Activated CD4-positive, CD25-positive, alpha-beta regulatory T cell treated with anti-CD3 and anti-CD28 coated beads, Interleukin-2, amount 50 U/mL, for 16 hours (primary cell): ENCODE measurements at places on chromosomes 11 and 22.

GRCh38 chr11:10041748-10042446 lies 252.1 kb downstream of the SBF2 start:
- no peak for DNase-seq

DNA sequence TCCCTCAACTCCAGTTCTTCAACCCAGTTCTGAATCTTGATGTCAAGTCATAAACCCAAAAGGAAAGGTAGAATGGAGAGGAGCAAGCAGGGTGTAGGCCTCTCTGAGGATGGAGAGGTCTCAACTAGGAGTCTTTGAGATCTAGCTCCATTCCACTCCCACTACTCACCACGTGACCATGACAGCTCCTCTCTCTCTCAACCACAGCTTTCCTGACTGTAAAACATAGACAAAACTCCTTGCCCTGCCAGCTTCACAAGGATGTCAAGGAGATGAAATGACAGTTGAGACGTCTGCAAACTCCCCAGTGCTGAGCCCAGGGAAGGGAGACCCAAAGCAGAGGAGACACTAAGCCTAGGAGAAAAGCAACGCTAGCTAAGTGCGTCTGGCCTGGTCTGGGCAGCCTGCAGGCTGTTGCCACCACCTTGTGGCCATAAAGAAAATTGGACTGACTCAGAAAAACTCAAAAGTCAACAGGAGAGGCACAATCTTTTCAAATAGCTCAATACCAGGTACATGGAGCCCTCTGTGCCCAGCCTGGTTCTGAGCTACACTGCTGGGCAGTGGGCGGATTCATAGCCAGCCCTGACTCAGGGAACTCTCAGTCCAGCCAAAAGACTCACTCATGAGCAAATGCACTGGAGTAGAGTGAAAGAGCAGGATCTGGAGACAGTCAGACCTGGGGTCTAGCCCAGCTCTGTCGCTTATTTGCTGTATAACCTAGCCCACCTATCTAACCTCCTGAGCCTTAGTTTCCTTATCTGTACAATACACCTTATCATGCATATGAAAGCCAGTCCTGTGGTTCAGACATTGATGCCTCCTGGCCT lies 3.4 kb downstream of the CLPB start:
- no peak for DNase-seq

DNA sequence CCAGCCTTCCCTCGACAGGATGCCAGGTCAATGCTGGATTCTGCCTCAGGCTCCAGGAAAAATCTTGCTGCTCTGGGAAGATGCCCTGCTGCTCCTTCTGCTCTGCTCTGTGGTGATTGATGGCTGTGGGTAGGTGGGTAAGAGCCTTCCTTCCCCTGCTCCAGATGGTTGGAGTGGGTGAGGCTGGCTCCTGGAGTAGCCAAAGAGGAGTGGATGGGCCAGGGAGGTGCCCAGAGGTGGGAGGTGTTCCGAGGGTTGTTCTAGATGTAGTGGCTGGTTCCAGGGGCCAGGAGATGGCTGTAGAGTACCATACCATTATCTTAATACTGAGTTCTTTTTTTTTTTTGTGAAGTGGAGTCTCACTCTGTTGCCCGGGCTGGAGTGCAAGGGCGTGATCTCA lies 99.6 kb upstream of the THY1 start:
- DNase-seq = no peak

GRCh38 chr22:28250036-28250695 lies 331.1 kb upstream of the PITPNB start:
- DNase-seq = no peak

DNA sequence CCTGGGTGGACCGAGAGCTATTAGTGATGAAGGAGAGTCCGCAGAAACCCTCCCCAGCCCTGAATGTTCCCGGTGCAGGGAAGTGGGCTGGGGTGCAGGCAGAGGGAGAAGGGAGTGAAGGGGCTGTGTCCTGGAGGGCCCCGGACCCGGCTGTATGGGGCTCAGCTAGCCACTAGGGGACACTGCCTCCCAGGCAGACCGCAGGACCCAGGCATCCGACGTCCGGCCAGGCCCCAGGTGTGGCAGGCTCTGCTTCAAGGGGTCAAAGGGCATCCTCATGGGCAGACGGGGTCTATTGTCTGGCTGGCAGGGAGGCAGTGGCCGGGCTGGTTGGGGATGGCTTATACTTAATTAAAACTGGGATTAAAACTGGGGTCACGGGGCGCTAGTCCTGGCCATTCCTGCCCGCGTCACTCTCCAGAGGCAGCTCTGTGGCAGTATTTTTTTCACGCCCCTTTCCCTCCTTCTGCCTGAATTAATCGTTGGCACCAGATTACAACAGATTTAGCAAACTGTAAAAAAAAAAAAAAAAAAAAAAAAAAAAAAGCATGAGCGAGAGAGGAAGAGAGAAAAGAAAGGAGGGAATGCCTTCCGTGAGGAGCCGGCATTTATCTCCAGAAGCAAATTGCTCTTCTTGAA lies 5.1 kb downstream of the FLRT1 start:
- DNase-seq = no peak

GRCh38 chr22:47474895-47475294 lies 712.4 kb downstream of the TBC1D22A start:
- no peak for DNase-seq

GRCh38 chr11:63623513-63624140 lies 9.4 kb upstream of the PLAAT3 start:
- DNase-seq = no peak

GRCh38 chr11:91047882-91048281 lies 825.0 kb upstream of the CHORDC1 start:
- DNase-seq = no peak

DNA sequence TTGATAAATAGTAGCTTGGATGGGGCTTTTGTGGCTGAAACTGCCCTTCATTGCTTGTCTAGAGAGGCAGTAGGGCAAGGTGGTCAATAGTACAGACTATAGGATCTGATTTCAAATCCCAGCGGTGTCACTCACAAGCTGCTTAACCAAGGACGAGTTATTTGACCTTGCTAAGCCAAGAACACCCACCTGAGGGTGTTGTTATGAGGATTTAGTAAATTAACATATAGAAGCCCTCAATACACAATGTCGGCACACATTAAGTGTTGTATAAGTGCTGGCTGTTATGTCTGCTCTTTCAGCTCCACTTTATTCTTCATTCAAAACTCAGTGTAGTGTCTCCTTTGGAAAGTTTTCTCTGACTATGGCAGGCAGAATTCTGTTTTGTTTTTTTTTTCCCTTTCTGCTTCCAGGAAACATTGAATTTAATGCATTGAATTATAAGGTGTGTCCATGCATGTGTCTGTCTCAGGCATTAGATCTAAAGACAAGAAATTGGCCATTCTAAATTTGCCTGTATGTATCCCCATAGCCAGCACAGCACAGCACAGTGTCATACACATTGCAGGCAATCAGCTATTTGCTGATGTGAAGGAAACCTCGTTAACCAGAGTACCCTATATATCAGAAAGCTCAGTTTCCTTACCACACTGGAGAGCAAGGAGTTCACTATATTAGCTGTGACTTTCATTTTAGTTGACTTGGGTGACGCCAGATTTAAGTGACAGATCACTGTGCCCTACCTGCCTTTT lies 212.1 kb downstream of the NELL1 start:
- DNase-seq = no peak

- DNase-seq = no peak
These were observed 54.4 kb downstream of the DGCR2 start for GRCh38 chr22:19067696-19068348.

- no peak for DNase-seq
These were observed 9.3 kb downstream of the TMEM132A start for GRCh38 chr11:60933416-60934123.

DNA sequence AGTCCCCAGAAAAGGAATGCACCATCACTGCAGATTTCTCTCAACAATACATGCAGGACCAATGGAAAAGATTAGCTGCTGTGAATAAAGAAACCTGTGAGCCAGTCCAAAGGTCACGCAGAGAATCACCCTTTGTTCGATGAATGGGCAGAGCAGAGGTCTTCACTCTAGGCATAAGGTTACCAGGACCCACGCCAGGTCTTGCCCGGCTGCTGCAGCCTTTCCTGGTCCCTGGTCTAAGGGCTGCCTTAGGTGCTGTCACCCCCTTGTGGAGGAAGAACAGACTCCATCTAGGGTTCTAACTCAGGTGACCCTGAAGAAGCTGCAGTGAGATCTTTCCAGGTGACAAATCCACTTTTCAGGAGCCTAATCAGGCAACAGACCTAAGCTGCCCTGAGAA lies 29.0 kb upstream of the NAP1L4 start:
- DNase-seq = no peak

DNA sequence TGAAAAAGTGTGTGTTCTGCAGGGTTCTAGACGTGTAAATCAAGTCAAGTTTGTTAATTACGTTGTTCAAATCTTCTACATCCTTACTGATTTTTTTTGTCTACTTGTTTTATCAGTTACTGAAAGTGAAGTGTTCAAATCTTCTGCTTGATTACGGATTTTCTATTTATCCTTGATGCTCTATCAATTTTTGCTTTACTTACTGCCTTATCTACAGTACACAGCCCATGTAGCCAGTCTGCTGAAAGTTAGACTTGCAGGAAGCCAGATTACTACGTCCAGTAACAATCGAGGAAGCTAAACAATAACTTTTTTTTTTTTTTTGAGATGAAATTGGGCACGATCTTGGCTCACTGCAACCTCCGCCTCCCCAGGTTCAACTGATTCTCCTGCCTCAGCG lies 15.6 kb upstream of the C11orf24 start:
- DNase-seq = no peak

- no peak for DNase-seq
These were observed 921 bp upstream of the BCL2L13 start for GRCh38 chr22:17637490-17638181.

DNA sequence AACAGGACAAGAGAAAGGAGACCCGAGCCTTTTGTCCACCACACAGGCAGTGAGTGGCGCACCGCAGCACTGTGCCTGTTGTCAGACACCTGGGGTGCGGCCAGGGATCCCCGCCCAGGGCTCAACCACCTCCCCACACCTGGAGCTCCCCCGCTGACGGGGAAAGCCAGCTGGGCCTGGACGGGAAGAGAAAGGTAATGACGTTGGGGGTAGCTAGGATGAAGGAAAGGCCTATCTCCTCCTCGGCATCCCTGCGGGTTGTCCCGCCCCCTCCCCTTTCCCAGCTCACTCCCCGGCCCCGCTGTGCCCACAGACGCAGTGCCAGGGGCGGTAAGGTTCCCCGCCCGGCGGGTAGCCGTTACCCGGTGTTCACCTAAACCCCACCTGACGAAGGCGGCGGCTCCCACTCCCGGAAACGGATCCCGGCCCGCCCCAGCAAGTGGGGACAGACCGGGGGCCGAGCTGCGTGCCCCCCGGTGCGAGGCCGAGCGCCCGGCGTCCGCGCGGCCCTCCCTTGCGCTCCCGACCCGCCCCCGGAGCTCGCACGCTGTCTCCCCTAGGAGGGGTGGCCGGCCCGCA lies 495 bp downstream of the HYOU1 start:
- DNase-seq = no peak

- DNase-seq = no peak
These were observed 3.8 kb downstream of the CYB5R3 start for GRCh38 chr22:42645341-42645937.

DNA sequence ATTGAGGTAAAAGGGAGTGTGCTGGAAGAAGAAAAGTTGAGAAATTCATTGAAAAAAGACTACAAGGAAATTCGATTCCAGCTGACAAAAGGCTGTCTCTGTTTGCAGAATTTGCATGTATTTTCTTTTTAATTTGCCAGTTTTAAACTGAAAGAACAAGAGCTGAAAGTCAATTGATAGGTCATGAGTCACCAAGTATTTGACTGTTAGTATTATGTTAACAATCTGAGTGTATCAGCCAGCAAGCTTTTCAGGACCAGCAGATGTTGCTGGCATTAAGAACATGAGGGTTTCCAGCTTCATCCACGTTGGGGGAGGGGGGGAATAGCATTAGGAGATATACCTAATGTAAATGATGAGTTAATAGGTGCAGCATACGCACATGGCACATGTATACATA lies 726.7 kb downstream of the METTL15 start:
- DNase-seq = no peak

- DNase-seq = no peak
These were observed 1286.5 kb upstream of the TENM4 start for GRCh38 chr11:80727315-80727714.

- DNase-seq = no peak
These were observed 505.2 kb downstream of the NTM start for GRCh38 chr11:131875611-131876010.

- no peak for DNase-seq
These were observed 4.6 kb downstream of the AP5B1 start for GRCh38 chr11:65776196-65776595.

DNA sequence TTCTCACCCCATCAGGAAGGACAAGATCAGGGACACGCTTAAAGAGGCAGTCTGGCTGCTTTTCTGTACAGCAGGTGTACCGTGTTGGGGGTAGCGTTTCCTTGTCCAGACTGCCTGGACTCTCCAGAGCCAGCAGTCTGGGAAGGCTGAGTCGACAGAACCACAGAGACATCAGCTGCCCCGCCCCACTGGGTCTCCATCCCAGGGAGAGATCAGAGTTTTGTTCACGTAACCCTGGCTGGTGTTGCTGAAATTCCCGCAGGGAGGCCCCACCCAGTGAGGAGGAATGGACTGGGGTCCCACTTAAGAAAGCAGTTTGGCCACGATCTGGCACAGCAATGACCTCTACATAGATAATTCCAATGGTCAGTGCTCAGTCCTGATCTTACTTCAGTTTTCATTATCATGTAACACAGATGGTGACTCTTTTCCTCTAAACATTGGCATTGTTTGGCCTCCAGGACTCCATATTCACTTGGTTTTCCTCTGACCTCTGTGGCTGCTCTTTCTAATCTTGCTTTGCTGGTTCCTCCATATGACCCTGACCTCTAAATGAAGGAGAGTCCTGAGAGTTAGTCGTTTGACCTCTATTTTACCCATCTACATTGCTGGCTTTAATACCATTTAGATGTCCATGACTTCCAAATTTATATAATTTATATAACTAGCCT lies 89.6 kb upstream of the LRRC55 start:
- no peak for DNase-seq

GRCh38 chr11:6498121-6498520 lies 1.0 kb downstream of the DNHD1 start:
- no peak for DNase-seq

DNA sequence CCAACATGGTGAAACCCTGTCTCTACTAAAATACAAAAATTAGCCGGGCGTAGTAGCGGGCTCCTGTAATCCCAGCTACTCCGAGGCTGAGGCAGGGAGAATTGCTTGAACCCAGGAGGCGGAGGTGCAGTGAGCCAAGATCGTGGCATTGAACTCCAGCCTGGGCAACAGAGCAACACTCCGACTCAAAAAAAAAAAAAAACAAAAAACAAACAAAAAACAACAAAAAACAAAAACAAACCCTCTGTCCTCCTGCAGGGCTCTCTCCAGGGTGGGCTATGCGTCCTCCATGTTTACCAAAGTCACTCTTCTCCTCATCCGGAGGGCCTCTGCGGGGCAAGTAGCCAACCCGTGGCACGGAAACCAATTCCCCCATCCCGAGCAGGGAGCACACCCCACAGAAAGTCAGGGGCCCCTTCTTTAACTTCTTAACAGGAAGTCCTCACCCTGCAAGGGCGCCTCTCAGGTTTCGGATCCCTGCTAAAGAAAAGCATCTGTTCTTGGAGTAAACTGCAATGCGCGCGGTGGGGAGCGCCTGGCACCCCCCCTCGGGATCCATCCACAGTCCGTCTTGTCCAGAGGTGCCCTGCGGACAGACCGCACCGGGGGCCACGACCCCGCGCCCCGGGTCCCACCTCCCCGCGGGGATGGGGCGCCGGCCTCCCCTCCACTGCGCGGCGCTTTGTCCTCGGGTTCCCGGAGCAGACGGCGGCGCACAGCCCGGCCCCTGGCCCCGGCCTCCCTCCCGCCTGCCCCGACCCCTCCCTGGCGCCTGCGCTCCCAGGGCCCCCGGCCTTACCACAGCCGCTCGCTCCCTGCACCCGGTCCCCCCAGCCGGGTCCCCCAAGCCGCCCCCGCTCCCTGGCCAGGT lies 712 bp downstream of the CERK start:
- no peak for DNase-seq
